ENCODE measurements at places on chromosomes 12 and 14.

GRCh38 chr14:24135584-24135833 is 485 bp upstream of the PSME1 start:
- no peak for DNase-seq

- no peak for DNase-seq
Measured at GRCh38 chr12:33575346-33575745, 135.7 kb upstream of the SYT10 start.

DNA sequence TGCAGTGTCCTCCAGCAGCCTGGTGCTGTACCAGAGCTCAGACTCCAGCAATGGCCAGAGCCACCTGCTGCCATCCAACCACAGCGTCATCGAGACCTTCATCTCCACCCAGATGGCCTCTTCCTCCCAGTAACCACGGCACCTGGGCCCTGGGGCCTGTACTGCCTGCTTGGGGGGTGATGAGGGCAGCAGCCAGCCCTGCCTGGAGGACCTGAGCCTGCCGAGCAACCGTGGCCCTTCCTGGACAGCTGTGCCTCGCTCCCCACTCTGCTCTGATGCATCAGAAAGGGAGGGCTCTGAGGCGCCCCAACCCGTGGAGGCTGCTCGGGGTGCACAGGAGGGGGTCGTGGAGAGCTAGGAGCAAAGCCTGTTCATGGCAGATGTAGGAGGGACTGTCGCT is 15.2 kb downstream of the C12orf43 start:
- no peak for DNase-seq

DNA sequence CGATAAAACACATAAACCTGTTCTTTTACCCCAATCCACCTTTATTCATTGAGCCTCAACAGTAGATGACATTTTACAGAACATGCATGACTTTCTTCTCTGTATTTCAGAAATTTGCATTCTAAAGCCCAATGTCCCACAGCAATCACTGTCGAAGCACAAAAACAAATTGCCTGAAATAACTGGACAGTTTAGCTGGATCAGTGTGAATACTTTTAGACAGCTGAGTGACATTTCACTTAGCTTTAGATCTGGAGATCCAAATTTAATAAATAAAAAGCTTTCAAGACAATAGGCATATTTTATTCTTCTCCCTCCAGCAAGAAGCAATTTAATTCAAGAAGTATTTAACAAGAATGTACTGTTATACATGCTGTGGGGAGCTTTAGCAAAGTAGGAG is 109.1 kb upstream of the FSCB start:
- DNase-seq: no peak

- DNase-seq: no peak
Measured at GRCh38 chr12:119689935-119690500, 22.1 kb downstream of the PRKAB1 start.

GRCh38 chr14:71668186-71668912 is 263.9 kb upstream of the RGS6 start:
- no peak for DNase-seq

DNA sequence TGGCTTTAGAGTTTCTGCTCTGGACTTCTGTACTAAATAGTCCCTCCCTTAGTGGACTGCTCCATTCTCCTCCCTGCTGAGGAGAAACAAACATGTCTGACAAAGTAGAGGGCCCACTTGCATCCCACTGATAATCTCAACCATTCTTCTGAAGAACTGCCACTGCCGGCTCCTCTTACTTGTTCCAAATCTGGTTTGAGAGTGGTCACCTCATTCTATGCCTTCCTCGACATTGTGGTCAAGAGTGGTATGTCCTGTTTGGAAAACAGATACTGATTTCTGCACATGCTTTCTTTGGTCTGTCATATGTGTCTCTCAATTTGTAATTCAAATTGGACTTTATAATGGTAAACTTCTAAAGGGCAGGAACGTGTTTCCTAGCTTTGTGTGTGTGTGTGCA is 36.3 kb upstream of the PLEKHA5 start:
- DNase-seq: no peak

DNA sequence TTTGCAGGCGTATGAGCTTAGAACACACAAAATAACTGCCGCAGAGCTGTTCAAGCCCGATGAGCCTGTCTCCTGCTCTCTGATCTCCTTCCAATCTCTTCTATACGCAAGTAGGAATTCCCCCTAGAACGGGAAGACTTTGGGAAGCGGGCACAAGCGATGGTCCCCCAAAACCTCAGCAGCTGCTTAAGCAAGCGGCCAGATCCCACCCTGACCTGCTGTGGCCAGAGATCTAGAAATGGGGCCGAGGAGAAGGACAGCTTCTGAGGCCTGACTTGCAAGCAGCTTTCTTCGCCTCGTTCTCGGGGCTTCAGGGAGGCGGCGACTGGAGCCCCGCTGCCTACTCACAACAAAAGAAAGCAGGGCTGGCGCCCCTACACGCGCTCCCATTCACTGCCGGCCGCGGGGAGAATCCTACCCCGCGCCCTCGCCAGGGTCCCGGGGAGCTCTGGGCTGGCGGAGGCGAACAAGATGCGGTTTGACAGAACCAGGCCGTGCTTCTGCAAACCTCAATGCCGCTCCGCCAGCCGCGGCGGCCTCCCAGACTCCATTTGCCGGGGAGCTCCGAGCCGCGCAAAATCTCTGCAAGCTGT is 922 bp downstream of the TBX5 start:
- no peak for DNase-seq

- DNase-seq: no peak
Measured at GRCh38 chr14:28983279-28983678, 216.7 kb downstream of the FOXG1 start.

GRCh38 chr12:57340104-57340503 is 89.1 kb upstream of the STAC3 start:
- no peak for DNase-seq

GRCh38 chr14:101129521-101130167 is 226.1 kb upstream of the RTL1 start:
- no peak for DNase-seq

DNA sequence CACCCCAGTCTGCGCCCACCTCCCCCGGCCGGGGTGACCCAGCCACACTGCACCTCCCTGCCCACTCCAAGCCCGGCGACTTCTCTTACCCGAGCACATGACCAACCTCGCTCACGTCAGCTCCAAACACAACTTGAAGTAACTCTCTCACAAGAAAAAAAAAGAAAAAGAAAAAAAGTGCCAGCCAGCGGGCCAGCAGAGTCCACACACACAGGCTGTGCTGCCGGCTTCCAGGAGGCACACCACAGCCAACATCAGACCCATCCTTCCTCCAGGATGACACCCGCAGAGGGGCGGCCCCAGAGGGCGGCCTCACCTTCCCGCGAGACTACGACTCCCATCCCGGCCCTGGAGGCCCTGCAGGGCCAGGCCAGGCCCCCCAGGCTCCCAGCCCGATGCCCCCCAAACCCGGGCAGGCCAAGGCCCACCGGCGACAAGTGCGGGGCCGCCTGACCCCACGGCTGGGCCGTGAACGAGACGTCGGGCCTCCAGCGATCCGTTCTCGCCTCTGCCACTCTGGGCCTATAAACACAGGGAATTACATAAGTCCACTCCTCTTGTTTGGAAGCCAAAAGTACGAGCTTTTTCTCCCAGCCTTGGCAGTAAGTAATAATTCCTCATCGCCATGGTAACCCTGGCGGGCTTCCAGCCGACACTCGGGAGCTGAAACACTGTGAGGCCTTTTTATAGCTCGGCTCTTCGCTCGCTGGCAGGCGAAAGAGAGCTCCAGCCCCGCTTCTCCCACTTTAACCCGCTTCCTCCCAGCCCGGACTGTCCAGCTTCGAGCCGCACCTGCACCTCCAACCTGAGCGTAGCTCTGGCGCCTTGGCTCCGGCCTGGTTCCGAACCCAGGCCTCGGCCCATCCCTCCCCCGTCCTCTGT is 49.1 kb downstream of the NCOR2 start:
- no peak for DNase-seq

DNA sequence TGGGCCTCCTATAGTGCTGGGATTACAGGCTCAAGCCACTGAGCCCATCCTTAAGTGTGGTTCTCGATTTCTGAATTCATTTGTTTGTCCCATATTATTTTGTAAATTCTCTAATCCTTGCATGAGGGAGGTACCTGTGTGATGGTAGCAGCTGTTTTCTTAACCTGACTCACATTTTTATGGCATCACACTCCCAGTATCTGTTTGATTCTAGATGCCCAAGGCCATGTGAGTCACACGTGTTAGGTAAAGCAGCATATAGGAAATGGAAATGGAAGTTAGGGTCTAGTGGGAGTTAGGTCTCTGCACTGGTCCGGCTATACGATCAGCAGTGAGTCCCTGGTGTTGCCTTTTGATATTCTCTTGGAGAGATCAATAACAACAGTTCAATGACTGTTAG is 198.1 kb downstream of the ERC1 start:
- DNase-seq: no peak

DNA sequence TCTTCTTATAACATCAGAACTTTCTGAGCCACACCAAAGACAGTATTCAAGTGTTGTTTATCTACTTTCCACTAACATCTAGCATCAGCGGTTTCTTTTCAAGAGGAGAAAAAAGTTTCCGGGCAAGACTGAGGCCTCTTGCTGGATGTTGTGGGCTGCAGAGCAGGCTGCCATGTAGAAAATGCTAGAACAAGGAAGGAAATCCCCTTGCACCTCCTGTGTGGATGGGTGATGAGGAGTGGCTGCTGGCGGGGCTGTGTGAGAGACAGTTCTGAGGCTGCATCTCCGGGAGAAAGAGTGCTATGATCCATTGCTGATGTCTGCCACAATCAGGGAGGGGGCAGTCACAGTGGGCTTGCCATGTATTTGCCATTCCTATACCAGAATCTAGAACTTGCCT is 37.8 kb upstream of the PPP1CC start:
- DNase-seq: no peak

- no peak for DNase-seq
Measured at GRCh38 chr12:11868027-11868426, 202.7 kb upstream of the BCL2L14 start.

DNA sequence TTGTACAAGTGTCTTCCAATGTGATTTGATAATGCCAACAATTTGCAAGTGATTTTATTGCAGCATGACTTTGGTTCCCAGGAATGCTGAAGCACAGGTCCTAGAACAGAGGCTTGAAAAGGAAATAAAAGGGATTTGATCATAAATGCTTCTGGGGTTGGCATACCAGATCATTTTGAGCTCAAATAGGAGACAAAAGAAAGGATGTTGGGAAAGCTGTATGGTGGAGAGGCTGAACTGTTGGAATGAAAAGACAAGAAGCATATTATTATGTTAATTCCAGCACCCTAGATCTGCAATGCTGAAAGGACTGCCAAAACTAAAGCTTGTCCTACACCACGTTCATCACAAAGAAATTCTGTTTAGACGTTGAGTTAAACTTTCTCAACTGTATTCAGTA is 143.1 kb downstream of the BICD1 start:
- no peak for DNase-seq

GRCh38 chr12:6827982-6828780 is at the start of gene P3H3:
P3H3 (plus strand) TSS chr12:6828407; CDS start chr12:6828441, 34 bp downstream.
- no peak for DNase-seq

DNA sequence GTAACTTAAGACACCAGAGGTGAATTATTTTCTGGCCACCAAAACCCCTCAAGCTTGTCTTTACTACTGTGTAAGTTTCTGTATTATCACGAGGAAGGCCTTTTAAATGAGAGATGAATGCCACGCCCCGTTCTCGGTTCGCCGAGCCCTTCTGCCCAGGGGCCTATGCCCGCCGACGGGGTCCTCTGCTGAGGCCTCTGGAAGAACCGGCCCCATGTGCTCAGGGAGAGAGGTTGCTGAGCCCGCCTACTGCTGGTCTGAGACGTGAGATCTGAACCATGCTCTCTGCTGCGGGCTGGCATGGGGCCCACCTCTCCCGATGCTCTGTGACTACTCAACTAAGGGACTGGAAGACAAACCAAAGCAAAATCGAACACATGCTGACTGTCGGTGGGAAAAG is 21.0 kb downstream of the AMN start:
- no peak for DNase-seq

DNA sequence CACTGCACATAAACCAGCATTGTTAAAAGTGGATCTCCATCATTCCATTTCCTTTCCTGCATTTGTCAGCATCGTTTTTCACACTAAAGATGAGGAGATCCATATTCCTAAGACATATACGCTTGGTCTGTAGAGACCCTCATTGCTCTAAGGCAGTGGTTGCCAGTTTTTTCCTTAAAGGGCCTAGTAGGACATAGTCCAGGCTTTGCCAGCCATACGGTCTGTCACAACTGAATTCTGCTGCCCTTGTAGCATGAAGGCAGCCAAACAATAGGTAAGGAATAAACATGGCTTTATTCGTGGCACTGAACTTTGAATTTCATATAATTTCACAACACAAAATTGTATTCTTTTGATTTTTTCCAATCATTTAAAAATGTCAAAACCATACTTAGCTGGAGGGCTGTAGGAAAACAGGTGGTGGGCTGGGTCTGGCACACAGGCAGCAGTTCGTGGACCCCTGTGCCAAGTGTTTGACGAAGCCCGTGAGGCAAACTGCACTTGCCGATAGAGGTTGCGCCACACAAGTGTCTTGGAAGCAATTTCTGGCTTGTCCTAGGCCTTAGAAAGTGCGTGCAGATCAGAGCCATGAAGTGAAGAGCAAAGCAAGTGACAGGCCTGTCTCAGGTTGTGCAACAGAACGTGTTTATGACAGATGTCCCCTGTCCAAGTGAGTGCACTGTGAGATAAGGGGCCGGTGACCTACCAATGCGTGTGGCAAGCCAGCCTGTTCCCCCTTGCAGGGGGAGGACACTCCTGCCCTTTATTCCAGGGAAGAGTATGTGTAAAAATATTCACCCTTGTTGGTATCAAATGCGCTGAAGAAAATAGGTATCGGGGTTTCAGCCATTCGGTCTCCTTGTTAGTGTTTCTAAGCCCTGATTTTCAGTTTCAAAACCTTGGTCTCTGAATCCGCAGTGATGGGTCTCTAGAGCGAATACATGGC is 916 bp upstream of the CHPT1 start:
- no peak for DNase-seq

- DNase-seq: no peak
Measured at GRCh38 chr12:83378186-83378727, 691.6 kb downstream of the TMTC2 start.

- DNase-seq: peak; percentile 77
Measured at GRCh38 chr12:57243521-57244311, 7.3 kb downstream of the STAC3 start.

GRCh38 chr12:229441-230191 is 15.7 kb upstream of the SLC6A12 start:
- no peak for DNase-seq

GRCh38 chr12:132418393-132418925 is 71.5 kb upstream of the FBRSL1 start:
- no peak for DNase-seq

GRCh38 chr12:97748298-97748697 is 285.7 kb downstream of the RMST start:
- no peak for DNase-seq

GRCh38 chr12:97038834-97039233 is 131.8 kb downstream of the NEDD1 start:
- no peak for DNase-seq

- no peak for DNase-seq
Measured at GRCh38 chr12:39145175-39145999, 240.0 kb upstream of the CPNE8 start.

DNA sequence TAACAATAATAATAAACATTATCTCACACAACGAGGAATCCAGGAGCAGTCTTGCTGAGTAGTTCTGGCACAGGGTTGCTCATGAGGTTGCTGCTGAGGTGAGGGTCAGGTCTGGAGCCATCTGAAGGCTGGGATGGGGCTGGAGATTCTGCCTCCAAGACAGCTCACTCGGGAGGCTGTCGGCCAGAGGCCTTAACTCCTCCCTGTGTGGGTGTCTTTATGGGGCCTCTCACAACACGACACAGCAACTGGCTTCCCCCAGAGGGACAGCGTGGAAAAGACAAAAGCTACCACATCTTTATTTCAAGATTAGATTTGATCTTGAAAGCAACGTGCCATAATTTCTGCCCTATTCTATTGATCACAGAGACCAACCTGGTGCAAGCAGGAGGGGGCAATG is 7.2 kb upstream of the CD4 start:
- no peak for DNase-seq
